ENCODE measurements at places on chromosomes 16 and 17. TPM values are rescaled to one million over a fixed set of nuclear protein-coding genes. Genes with fewer than 3 reads are reported as not detected.
A peak's percentile ranks its signal among the peaks of the same experiment; 100 is the strongest.

DNA sequence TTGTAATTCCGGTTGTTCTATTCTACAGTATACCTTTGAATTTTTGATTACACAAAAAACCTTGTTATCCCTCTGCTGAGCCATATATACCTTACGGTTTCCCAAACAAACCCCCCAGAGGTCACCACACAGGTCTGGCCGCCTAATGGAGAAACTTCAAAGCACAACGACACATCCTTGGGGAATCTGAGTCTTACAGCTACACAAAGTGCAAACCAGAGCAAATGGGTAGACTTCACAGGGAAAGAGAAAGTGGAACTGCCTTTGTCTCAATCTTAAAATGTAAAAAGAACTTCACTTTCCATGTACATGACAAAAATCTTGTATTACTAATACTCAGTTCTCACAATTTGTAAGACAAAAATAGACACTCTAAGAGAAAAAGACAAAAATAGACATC lies 2.7 kb downstream of the FBXO31 start:
- DNase-seq, result no peak

- no peak for DNase-seq
Measured at GRCh38 chr17:70128727-70129238, 40.5 kb upstream of the KCNJ2 start.

HS3ST3A1 gene
- not detected for total RNA-seq

GRCh38 chr17:8153525-8153956 lies 1.3 kb upstream of the PER1 start:
- DNase-seq, result no peak

CEP112 gene
- 4.5 TPM for total RNA-seq

- peak; percentile 7 for DNase-seq
Measured at GRCh38 chr16:67939507-67940445, 3.1 kb upstream of the PSMB10 start.

MSLN gene
- not detected for total RNA-seq

DNA sequence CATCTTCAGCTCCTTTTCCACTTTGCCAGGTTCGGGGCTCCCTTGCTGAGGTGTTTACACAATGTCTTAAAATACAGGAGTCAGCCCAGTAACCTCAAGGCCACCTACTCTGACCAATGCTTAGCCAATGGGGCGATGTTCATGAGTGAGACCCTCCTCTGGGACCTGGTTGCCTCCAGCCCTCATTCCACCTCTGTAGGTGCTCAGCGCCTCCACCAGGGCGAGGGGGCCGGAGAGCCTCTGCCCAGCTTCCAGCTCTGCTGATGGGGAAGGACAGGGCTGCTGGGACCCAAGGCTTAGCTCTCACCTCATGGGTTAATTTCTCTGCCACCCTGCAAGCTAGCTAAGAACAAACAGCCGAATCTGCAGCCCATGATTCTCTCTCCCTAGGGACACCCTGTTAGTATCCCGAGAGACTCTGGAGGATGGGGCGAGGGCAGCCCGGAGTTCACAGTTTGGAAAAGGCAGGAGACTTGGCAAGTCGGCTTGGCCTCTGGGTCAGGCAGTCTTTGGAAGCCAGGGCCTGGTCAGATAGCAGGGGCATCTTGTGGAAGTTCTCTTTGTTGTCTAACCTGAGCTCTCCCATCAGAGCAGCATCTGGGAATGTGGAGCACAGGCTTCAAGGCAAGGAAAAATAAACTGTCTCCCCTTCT lies 16.2 kb downstream of the SRCIN1 start:
- no peak for DNase-seq

DNA sequence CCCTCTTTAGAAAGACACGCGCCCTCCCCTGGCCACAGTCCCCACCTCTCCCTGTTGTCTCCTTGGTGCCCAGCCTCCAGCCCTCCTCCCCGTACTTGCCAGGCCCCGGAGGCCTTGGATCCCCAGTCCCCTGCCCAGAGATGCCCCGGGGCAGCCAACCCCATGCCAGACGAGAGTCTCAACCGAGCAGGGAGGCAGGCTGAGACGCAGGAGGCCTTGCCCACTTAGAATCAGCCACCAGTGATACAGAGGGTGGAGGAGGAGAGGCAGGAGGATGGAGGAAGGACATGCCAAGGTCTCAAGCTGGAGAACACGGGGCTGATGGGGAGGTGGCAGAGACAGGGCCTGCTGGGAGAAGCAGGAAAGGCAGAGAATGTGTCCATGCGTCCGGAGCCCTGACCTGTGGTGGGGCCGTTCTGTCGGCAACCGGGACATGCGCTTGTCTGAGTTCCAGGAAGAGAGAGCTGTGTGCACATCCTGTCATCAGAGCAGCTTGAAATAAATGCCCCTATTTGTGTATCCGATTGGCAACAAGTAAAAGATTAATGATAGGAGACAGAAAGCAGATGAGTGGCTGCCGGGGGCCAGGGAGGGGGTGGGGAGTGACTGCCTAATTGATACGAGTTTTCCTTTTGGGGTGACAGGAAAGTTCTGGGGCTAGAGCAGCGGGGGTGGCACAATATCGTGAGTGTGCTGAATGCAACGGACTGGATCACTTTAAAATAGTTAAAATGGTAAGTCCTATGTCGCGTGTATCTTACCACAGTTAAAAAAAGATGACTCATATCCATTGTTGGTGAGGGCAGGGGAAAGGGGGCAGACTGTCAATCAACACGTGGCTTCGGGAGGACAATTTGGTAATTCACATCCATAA lies 44.7 kb upstream of the MEAK7 start:
- peak; percentile 74 for DNase-seq

SLC16A13 gene
- total RNA-seq, result 7.7 TPM
